ENCODE measurements at places on chromosomes 6 and 20.

DNA sequence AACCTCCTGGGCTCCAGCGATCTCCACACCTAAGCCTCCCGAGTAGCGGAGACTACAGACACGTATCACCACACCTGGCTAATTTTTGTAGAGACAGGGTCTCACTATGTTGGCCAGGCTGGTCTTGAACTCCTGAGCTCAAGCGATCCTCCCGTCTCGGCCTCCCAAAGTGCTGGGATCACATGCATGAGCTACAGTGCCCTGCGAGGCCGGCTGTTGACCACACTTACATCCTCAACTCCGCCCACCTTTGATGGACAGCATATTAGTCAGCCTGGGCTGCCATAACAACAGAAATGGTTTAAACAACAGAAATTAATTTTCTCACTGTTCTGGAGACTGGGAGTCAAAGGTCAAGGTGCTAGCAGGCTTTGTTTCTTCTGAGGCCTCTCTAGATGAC, 107.7 kb downstream of the JPH2 start:
- no peak for DNase-seq

GRCh38 chr20:24989162-24989561, 3.4 kb downstream of the APMAP start:
- no peak for DNase-seq

- no peak for DNase-seq
These were observed 43.4 kb upstream of the CDYL start for GRCh38 chr6:4732691-4733315.

- no peak for DNase-seq
These were observed 2.9 kb upstream of the BMP7 start for GRCh38 chr20:57269148-57269984.

GRCh38 chr20:35215066-35215956, 11.2 kb upstream of the MMP24 start:
- no peak for DNase-seq

GRCh38 chr6:127812985-127813698, 87.7 kb downstream of the THEMIS start:
- DNase-seq, result no peak

DNA sequence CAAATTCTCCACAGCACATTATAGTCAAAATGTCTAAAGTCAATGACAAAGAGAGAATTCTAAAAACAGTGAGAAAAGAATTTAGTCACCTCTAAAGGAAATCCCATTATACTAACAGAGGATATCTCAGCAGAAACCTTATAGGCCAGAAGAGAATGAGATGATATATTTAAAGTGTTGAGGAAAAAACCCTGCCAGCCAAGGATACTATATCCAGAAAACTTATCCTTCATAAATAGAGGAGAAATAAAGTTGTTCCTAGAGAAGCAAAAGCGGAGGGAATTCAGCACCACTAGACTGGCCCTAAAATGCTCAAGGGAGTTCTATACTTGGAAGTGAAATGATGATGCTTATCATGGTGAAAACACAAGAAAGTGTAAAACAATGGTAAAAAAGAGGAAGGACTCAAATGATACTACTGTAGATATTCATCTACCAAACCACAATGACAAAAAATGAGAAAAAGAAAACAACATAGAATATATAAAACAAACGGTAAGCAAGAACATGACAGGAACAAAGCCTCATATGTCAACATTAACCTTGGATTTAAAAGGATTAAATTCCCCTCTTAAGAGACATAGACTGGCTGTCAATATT, 16.7 kb downstream of the GPRC6A start:
- DNase-seq, result no peak
